ENCODE measurements at places on chromosomes 1 and 21.

- DNase-seq = no peak
Observed at GRCh38 chr1:183635099-183635605, 431 bp downstream of the ARPC5 start.

DNA sequence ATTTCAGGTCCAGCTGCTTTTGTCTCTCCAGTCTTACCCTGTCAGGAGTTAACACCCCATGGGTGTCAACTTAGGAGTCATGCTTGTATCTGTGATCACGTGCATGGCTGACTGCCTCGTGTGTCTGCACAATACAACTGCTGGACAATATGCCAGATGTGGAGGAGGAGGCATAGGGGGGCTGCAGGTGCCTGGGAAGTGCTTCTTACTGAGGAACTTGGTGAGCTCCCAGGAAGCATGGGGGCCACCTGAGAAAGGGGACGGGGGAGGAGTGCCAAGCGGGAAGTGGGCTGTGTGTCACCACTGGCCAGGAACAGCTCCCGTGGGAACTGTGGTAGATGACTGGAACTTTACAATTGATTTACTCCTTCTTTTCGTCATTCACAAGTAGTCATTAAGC lies 9.5 kb downstream of the RHEX start:
- DNase-seq = no peak

GRCh38 chr1:71667216-71667615 lies 586.4 kb upstream of the ZRANB2 start:
- DNase-seq = no peak

DNA sequence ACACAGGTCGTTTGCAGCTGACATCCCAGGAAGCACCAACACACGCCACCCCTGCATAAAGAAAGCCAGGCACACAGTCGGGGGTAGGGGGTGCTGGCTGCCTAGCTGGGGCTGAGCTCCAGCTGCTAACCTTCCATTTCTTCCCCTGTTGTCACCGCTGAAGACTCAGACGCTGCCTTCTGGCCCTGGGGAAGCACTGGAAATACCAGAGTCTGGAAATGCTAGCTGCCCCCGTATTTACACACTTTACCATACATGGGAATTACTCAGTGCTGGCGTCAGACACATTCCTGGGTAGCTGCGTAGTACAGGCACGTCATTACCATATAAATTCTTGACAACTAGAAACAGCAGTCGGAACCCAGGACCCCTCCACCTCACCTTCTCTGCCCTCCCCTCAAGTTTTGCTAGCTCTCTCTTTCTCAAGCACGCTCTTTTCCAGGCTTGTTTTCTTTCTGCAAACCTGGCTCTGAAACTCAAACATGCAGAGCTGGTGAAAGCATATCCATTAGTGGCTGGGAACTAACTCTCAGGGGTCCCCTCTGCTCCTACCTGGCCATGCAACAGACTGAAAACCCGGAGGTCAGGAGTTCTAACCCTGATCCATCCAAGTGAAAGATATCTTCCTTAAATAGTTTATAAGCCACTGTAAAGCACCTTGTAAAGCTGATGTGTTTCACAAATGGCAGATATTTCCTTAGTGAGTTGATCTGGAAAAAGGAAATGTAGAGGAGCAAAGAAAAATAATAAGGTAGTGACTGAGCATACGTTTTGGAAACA lies 3.3 kb downstream of the CSRP1 start:
- DNase-seq = no peak

- DNase-seq = no peak
Observed at GRCh38 chr21:31351960-31352359, 7.9 kb upstream of the TIAM1 start.

- no peak for DNase-seq
Observed at GRCh38 chr1:19448491-19449439, 36.6 kb downstream of the CAPZB start.

DNA sequence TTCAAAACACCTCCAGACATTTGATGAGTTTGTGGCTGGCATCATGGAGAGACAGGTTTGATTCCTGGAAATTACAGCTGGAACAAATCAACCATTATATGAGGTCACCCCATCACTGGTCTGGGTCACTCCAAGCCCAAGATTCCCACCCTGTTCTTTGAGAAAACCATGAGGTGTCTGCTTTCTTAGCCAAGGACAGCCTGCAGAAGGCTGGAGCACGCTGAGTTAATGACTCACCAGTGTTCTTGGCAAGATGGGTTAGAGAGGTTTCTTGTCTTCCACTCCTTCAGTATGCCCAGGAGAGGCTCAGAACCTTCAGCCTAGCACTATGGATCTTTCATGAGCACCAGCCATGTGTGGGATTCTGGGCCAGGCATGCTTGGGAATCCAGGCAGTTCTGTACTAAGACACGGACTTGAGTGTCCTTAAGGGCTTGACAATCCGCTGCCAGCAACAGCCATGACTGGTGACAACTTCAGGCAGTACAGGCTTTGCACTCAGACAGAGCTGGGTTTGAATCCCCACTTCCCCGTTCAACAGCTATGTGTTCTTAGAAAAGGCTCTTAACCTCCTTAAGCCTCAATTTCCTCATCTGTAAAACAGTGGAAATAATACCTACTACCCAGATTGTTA lies 43.9 kb downstream of the GRHL3 start:
- DNase-seq = no peak

GRCh38 chr1:92910081-92910480 lies 51.2 kb downstream of the DIPK1A start:
- no peak for DNase-seq

DNA sequence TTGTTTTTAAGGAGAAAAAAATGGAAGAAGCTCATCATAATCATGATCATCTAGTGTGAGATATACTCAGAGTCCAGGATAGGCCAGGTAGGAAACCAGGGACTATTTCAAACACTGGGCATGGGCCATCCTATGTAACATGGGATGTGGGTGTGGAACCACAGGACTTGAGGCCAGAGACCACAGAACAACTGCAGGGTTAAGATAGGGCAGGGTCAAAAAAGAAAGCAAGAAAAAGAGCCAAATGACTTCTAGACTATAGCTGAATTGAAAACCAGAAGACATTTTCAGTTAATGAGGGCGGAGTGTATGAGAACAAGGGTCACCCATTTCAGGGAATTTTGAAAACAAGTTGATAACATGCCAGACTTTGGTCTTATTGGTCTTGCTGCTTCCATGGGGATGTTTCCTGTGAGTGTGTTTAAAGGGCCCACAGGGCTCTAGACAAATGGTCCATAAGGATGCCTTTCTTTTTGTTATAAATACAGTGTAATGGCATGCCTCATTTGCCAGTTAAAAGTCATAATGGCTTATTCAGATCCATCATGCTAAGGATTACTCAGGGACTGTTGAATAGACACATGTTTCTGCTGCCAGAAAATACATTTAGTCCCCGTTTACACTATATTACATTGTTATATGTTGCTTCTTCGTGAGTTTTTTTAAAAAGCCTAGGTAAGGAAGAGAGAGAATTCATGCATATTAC lies 182.0 kb upstream of the C21orf91 start:
- DNase-seq = no peak

GRCh38 chr1:97824624-97825023 lies 96.2 kb downstream of the DPYD start:
- no peak for DNase-seq

DNA sequence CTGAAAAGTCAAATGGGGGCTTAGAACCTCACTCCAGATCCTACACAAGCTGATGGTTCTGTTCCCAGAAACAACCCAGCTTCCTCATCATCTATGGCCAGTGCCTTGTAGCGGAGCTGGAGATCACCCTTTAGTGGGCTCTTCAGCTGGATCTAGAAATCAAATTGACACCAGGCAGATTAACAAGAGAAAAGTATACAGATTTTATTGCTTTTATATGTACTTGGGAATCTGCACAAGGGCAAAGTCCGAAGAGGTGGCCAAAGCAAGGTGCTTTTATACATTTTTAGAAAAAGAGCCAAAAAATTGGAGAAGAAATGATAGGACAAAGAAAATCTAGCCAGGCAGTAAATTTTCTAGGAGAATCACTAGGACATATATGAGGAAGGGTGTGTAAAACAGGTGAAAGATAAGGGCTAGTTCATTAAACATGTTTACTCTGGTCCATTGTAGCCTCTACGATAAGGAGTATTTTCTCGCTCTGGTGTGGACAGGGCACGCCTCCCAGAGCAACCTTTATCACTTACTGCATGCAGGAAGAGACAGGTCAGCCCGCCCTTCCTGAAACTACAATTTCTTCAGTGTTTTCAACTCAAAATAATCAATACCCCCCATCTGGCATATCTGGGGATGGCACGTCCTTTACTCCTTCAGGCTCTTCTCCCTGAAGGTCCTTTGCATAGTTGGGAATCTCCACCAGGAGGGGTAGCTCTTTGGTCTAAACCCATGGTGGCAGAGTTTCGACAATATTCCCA lies 14.0 kb upstream of the LGALS8 start:
- no peak for DNase-seq

DNA sequence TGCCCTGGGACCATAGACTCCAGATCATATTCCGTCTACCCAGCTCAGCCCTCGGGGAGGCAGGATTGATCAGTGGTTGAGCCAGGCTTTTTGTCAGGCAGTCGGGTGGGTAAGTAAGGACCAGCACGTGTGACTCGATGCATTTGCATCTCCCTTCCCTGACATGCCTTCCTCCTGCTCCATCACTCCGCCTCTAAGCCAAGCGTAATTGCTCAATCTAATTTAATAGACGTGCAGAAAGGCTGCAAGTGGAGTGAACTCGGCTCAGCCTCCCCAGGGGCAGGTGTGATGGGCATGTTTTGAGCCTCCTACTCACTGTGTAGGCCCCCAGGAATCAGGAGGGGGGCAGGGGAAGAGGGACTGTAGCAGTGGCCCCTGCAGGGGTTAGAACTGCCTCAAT lies 34.6 kb upstream of the GRIK3 start:
- DNase-seq = no peak

DNA sequence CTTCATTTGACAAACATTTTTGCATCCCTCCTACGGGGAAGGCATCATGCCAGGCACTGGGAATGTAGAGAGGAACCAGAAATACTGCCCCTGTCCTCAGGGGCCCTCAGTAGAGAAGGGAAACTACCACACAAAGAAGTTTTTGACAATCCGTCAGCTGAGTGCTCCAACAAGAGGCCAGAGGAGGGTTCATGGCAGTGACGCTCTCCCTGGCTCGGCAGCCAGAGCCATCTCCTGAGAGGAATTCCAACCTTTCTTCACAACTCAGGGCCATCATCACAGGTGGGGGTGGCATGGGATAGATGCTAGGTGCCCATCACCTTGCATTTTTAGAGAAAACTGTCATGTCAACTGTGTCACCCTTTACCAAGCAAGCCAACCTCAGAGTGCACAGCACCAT lies 154.1 kb downstream of the HIVEP3 start:
- no peak for DNase-seq

- DNase-seq = no peak
Observed at GRCh38 chr1:219201656-219202055, 28.0 kb downstream of the LYPLAL1 start.

DNA sequence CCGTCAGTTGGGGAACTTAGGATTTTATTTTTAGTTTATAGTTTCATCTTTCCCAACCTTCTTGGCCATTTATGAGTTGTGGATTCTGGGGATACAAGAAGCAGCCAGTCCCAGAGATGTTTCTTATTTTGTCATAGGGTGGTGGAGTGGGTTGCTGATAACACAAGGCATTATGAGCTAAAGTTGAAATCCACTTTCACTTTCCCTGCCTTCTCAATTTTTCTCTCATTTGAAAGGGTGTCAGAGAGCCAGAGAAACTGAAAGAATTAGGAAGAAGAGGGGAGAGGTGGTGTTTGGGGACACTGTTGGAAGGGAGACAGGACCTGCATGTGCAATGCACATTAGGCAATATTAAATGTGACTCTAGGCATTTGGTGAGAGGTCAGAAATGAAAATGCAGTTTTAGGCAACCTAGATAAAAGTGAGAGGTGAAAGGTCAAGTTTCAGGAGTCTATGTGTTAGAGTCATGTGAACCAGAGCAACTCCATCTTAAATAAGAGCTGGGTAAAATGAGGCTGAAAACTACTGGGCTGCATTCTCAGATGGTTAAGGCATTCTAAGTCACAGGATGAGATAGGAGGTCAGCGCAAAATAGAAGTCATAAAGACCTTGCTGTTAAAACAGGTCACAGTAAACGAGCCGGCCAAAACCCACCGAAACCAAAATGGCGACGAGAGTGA lies 71.1 kb upstream of the F3 start:
- DNase-seq = no peak

DNA sequence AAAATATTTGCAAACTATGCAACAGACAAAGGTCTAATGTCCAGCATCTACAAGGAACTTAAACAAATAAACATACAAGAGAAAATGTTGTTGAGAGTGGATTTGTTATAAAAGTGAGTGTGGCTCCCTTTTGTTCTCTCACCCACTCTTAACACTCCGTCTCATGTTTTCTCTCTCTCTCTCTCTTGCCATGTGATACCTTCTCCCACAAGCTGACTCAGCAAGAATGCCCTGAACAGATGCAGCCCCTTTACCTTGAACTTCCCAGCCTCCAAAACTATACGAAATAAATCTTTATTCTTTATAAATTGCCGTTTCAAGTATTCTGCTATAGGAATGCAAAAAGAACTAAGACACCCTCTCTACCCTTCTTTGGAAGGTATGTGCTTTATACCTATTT lies 234.1 kb downstream of the ADGRL2 start:
- no peak for DNase-seq

- DNase-seq = no peak
Observed at GRCh38 chr1:33687000-33687399, 176.9 kb upstream of the HMGB4 start.

DNA sequence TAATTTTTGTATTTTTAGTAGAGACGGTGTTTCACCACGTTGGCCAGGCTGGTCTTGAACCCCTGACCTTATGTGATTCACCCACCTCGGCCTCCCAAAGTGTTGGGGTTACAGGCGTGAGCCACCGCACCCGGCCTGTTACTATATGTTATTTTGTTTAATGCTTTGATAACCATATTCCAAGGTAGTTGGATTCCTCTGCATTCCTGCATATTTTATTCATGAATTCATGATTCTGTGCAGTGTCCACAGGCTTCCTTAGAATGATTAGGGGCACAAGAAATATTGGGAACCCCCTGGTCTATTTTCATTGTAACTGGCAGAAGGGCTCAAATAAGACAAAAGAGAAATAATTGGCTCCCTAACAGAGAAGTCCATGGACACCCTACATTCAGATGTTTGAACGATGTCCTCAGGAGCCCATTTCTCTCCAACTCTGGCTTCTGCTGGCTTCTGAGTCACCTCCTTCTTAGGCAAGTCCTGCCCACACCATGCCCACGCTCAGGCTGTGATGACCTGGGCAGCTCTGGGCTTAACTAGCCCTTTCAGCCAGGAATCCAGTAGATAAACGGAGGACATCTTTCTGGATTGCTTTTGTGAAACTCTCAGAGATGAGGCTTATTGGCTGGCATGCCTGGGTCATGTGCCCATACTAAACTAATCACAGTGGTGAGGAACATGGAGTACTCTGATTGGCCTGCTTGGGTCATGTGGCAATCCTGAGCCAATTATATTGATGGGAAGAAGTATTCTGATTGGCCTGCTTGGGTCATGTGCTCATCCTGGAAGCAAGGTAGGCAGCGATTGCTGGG lies 32.6 kb downstream of the TNFRSF8 start:
- no peak for DNase-seq

GRCh38 chr21:15206514-15206913 lies 141.7 kb upstream of the NRIP1 start:
- peak; percentile 19 for DNase-seq

- DNase-seq = no peak
Observed at GRCh38 chr1:227223171-227223806, 95.0 kb downstream of the CDC42BPA start.

Measured in GM12891 (cell line).